H54 (cell line): ENCODE measurements at places on chromosomes 12 and 14.

DNA sequence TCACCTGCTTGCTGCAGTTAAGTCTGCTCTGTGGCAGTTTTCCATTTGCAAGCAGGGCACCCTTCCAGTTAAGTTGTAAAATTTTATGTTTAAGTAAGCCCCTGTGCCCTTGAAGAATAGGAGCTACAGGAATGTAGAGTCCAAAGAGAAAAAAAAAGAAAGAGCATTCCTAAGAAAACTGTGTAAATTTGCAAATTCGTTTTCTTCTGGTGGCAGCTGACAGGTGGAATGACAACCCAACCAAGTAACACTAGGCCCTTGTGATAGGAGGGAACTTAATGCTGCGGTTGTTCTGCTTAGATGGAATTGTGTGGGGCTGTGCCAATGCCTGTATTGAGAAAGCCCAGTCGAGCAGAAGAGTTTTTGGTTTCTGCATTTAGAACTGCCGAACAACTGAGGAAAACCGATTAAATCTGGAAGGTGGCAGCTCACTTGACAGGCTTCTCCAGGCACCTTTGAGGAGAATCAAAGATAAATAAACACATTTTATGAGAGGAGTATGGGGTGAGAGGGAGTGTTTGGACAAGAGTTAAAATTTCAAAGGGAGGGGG lies 280.0 kb downstream of the RAD51B start:
- DNase-seq = no peak

DNA sequence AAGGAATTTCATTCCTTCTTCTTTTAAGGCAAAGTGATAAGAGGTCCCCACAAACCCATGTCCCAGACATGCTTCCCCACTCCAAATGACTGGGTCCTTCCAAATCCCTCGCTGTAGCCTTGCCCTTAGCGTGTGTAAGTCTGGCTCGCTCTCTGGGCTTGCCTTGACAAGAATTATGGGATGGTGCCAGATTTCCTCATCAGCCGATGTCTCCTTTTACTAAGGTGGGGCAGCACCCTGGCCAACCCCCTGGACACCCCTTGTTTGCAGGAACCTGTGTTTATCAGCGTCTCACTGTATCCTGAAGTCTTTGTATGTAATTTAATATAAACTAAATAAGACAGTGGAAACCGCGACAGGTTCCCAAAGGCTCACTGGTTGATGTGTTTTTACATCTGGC lies 493.3 kb downstream of the EGLN3 start:
- DNase-seq = no peak

DNA sequence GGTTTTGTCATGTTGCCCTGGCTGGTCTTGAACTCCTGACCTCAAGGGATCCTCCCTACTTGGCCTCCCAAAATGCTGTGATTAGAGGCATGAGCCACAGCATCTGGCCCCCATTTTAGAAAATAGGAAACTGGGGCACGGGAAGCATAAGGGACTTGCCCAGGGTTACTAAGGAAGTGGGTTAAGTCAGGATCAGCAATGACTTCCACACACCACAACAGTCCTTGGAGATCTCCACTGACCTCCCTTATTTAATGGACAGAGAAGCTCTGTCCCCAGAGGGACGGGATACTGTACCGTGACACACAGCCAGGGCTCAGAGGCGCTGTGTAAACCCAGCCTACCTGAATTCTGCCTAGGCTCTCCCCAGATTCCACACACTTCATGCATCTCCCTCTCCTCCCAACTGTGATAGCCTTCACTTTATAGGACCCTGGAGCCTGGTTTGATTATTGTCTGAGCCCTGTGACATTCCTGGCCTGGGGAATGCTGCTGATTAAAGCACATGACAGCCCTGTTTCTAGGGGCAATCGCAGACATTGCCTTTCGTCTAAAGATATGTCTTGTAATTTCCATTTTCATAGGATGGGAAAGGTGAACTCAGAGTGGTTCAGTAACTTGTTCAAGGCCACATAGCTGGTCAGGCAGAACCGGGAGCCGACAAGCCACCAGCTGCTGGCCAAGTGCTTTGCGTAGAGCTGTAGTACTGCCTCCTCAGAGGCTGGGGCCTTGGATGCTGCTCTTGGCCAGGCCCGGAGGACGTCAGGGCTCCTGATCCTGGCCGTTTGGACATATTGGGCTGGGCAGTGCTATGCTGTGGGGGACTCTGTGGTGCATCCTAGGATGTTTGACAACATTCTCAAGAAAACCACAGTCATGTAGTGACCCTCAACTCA lies 20.8 kb downstream of the SERPINA1 start:
- DNase-seq = no peak

DNA sequence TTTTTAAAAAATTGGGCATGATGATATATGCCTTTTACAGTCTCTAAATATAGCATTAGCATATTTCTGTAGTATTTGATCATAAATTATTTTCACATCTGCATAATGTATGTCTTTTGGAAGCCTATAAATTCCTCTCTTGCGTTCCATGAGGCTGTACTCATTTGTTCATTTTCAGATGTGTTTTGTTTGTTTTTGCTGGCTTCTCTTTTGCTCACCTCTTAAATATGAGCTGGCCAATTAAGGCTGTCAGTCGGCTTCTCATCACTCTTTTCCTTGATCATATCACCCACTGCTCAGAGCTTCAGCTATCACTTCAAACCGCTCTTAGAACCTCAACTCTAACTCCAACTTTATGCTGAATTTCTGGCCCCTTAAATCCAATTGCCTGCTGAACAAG lies 6.6 kb downstream of the TMEM263 start:
- DNase-seq = no peak

- no peak for DNase-seq
These were observed 166.9 kb upstream of the ATXN7L3B start for GRCh38 chr12:74370608-74371216.

DNA sequence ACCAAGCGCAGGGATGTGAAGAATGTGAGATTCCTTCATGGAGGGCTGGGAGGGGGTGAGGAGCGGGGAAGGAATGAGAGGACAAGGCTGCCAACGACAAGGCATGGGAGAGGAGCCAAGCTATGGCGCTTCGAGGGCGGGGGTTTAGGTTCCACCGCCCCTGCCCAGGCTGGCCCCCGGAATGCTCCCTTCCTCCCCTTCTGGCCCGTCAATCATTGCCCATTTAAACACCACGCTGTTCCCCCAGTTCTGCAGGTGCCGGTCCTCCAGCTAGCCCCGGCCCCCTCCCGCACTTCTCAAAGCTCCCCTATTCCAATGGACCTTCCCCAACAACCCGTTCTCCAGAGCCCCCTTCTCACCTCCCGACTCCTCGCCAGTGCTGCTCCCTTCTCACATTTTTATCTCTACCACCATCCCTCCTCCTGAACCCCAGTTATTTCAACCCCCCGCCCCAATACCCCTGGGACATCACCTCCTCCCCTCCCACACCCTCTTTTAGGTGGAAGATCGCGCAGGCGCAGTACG lies 428 bp downstream of the RNF41 start:
- peak; percentile 59 for DNase-seq

GRCh38 chr12:112362310-112362709 lies 19.9 kb downstream of the HECTD4 start:
- DNase-seq = no peak

DNA sequence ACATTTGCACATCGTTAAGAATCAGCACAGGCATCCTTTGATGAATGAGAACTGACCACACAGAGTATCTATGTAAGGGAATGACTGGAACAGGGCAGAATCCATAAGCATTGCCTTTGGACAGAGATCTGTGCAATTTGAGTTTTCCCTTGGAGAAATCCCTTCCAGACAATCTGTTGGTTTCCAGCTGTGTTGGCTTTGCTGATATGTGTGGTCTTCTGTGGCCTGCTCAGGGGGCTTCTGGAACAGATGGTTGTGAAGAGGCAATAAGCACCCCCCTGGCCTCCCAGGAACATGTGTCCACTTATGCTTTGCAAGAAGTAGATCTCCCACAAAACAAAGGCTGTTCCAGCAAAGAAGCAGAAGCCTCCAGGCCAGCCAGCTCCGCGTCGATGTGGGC lies 111.4 kb upstream of the TMEM132C start:
- DNase-seq = no peak

GRCh38 chr12:14774906-14775635 lies 28.2 kb downstream of the WBP11 start:
- DNase-seq = no peak

GRCh38 chr12:5694759-5695409 lies 250.2 kb downstream of the ANO2 start:
- no peak for DNase-seq

- no peak for DNase-seq
These were observed 505.9 kb downstream of the SLC16A7 start for GRCh38 chr12:60101715-60102114.

- no peak for DNase-seq
These were observed 102.4 kb downstream of the RFLNA start for GRCh38 chr12:124397399-124397679.

DNA sequence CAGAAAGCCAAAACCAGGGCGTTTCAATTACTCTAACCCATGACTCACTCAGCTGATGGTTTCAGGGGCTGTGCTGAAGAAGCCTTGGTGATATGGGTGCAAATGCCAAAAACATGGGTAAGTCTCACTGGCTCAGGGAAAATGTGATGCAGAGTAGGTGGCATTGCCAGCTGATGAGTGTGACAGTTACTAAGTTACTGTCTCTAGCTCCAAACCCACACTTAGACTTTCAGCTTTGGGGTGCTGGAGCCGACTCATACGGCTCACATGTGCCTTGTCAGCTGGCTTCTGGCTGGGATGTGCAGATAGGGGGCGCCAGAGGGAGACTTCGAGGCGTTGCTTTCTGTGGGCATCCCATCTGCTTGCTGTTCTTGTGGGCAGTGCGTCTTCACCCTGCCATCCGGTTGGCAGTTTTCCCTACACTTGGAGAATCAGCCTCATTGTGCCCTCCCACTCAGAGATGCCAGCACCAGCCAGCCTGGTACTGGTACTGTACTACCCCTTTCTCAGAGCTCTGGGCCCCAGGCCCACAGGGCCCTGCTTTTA lies 11.1 kb upstream of the KRT7 start:
- peak; percentile 61 for DNase-seq

GRCh38 chr12:128018067-128018466 lies 248.9 kb upstream of the TMEM132C start:
- DNase-seq = no peak

GRCh38 chr14:50109342-50109741 lies 7.0 kb downstream of the VCPKMT start:
- DNase-seq = no peak

- no peak for DNase-seq
These were observed 107.7 kb downstream of the UNC79 start for GRCh38 chr14:93538413-93538812.

- no peak for DNase-seq
These were observed 77.5 kb downstream of the ELK3 start for GRCh38 chr12:96271469-96272199.

DNA sequence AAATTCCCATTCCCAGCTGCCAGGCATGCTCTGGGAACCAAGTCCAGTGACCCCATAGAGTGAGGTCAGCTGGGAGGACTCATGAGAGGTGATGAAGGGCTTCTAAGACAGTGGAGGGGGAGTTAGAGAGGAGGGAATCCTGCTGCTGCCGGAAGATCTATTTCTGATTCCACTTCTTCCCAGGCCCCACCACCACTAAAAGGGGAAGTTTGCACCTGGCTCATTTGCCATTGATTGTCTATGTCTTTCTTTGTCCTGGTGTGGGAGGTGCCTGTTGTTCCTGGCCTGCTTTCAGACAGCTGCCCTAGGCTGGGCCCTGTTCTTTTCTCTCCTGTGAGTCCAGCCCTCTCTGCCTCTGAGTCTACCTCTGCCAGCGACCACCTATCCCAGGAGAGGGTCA lies 3.0 kb upstream of the KRT6A start:
- no peak for DNase-seq

DNA sequence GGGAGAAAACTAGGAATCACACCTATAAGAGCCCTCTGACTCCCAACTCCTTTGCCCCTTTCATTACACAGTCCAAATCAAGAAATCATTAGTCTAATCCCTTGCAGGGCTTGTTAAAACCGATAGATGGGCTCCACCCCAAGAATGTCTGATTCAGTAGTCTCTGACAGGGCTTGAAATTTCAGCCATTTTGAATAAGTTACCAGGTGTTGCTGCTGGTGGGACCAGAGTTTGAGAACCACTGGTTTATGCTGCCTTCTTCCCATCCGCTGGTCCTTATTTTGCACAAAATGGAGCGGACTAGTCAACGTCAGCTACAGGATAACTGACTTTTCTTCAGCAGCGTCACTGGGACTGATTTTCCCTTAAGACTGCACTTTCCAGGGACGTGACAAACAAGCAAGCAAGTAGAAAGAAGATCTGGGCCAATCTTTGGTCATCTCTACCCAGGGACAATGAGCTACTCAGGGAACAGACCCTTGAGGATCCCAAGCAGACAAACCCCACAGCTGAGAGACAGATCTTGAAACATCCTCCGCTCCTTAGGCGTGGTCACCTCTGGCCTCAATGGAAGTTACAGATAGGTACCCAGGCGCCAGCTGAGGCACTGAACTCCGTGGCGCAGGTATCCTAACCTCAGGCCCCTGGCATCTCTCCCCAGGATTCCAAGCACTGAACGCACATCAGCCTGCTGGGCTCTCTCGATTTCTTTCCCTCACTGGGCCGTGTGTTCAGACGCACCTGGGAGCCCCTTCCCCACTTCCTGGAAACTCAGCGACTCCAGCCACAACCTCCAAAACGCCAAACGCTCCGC lies 900 bp downstream of the KCTD10 start:
- no peak for DNase-seq

DNA sequence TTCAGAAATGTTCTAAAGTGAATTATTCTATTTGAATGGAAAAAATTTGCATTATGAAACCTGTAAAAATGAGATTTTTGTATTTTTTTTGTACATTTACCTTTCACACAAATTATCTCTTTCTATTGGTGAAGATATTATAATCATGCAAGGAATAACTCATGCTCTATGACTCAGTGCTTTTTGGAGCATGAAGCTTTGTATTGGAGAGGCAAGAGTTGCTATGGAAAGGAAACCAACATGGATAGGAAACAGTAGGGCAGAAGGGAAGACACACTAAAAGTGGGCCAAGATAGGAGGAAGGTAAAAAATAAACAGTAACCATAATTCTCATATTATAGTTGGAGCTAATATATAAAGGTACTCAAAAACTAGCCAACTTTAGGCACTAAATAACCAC lies 79.0 kb downstream of the PLCZ1 start:
- DNase-seq = no peak

GRCh38 chr12:121697093-121697698 lies 15.4 kb upstream of the TMEM120B start:
- no peak for DNase-seq

- no peak for DNase-seq
These were observed 3.8 kb upstream of the TULP3 start for GRCh38 chr12:2886768-2887450.

- no peak for DNase-seq
These were observed 466.3 kb downstream of the AACS start for GRCh38 chr12:125531574-125531973.
